NCI-H2029 treated with DMSO at 0.1 percent for 48 hours (cell line): ENCODE measurements at places on chromosomes 1 and 21.

GRCh38 chr1:236502579-236502971 lies 21.2 kb upstream of the LGALS8 start:
- DNase-seq, result no peak

- no peak for DNase-seq
Measured at GRCh38 chr1:159714529-159714928, at the start of gene CRP. Gene CRP (minus strand): TSS chr1:159714589. CDS start chr1:159714485, 104 bp downstream.

- DNase-seq, result no peak
Measured at GRCh38 chr1:11707621-11708276, 16.2 kb downstream of the DRAXIN start.

GRCh38 chr1:17599954-17600300 lies 60.4 kb downstream of the ARHGEF10L start:
- DNase-seq, result no peak

DNA sequence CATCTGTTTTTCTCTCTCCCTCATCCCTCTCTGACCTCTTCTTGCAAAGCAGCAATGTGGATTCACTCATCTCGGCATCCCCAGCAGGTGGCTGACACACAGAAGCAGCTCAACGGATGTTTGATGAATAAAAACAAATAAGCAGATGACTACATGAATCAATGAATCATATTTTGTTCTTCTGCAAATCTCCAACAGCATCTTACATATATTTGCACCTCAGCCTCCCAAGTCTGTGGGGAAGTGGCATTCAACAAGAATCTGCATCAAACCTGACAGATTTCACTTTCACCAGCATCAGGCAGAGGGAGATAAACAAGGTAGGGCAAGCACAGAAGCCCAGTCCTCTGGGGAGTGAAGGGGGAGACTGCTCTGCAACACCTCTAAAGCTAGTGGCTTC lies 34.0 kb downstream of the CAPN8 start:
- DNase-seq, result no peak

GRCh38 chr1:230327892-230328284 lies 98.2 kb downstream of the PGBD5 start:
- no peak for DNase-seq

DNA sequence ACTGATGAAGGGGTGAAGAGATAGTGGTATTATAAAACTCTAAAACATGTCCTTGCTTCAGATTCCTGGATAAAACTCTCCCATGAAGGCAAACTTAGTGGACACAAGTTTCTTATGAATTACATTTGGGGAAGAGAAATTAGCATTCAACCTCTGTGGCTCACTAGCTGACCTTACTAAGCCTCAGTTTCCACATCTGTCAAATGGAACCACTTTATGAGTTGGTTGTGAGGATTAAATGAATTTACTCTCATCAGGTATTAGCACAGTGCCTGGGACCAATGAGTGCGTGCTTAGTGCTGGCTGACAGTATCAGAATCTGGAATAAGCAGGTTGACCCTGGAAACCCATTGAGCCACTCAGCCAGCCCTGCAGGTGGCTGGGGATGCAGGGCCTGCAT lies 2.6 kb downstream of the CACNA1S start:
- DNase-seq, result no peak

DNA sequence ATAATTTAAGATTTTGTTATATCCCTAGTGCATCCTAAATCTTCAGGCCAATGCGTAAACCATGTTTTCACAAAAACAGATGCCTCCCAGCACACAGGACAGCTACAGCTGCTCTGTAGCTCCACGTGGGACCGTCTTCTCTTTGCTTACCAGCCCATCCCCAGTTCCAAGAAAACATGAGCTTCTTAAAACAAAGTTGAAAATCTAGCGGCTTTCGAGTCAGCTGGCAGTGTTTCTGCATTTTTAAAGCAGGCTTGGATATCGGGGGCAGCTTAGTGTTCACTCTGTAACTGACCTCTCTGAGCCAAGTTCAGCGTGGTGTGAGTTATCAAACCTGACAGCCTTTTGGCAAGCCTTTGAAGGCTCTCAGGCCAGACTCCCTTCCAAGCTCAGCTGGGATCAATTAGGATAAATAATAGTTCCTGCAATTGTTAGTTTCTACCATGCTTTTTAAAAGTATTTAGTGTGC lies 881.5 kb downstream of the LTN1 start:
- no peak for DNase-seq

DNA sequence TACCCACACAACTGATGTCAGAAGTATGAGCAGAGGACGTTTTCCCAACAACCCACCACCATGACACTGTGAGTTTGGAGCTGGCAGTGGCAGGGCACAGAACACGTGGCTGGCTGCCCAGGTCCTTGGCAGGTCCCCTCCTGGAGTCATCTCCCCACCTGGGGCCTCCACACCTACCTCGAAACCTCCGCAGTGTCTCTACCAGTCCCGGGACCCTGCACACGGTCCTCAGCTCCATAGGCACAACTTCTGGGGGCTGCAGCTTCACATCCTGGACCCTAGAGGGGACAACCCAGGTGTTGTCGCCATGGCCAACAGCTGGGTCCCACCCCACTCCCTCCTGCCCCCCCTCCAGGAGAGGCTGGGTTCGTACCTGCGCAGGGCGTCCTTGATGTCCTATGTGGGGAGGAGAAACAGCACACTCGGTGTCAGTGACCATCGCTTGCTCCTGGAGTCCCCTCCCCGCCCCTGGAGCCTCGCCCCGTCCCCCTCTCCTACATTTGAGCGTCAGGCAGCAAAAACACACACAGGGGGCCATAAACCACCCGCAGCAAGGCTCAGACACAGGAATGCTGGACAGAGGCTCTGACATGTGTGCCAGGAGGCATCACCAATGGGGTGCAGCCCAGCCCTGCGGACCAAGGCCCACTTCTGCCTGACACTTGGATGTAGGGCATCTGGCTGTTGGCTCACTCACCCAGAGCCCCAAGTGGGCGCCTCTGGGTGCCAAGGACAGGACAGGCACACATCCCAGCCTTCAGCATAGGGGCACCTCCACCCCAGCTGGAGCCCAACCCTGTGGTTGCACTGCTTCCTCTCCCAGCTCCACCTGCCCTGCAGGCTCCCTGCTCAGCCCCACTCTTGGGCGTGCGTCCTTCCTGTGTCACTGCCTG lies 9.6 kb downstream of the TRIM11 start:
- no peak for DNase-seq

GRCh38 chr1:21383785-21384401 lies 56.0 kb upstream of the NBPF3 start:
- DNase-seq, result no peak

DNA sequence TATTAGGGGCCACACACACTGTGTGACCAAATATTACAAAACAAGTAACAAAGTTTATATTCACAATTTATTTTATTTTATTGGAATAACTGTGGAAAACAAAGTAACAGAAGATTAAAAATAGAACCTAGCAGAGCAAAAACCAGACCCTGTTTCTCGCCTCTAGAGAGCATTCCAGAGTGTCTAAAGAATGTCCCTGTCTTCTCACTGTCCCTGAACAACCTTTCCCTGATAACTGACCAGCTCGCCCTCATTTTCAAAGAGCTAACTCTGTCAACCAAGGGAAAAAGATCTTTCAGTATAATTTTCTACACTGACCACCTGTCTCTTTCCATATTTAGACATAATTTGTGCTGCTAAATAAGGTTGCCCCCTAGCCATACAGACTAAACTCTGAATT lies 646.9 kb downstream of the USP25 start:
- DNase-seq, result no peak

DNA sequence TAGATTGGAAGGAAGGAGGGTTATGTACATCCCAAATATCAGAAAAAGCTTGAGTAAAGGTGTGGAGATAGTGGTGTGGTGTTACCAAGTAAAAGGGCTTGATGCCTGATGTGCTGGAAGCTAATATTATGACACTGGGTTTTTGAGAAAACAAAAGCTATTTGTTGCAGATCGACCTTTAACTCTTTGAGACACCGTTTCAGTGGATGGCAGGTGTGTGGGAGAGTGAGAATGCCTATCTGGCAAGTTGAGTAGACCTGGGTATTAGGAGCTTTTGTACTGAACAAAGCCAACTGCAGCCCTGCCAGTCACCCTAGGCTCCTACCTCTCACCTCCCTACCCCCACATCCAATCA lies 1.4 kb downstream of the MMACHC start:
- no peak for DNase-seq

GRCh38 chr1:110538921-110539320 lies 19.9 kb upstream of the KCNA10 start:
- no peak for DNase-seq

GRCh38 chr1:101407505-101408211 lies 170.8 kb downstream of the S1PR1 start:
- DNase-seq, result no peak
